ENCODE measurements at places on chromosomes 4 and X. TPM values are rescaled to one million over a fixed set of nuclear protein-coding genes. Genes with fewer than 3 reads are reported as not detected.

The POLA1 gene
- total RNA-seq: 28.6 TPM

DNA sequence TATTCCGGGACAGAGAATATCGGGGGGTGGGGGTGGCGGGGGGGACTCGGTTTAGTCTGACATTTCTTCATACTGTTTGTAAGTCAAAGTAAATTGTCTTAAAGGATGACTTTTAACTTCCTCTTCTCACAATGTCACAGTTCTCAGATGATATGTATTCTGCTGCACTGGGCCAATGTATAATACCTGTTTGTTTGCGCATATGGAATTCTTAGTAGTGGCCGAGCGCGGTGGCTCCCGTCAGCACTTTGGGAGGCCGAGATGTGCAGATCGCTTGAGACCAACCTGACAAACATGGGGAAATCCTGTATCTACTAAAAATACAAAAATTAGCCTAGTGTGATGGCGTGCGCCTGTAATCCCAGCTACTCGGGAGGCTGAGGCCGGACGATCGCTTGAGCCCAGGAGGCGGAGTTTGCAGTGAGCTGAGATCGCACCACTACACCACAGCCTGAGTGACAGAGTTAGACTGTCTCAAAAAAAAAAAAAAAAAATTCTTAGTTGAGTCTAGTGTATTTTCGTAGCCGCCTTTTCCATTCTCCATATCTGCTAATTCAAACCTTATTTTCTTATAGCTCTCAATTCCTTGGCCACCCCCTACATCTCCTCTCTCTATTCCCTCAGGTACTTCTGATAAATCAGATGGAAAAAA is 851 bp downstream of the POLR2B start:
- peak; percentile 39 for DNase-seq

The LRAT gene
- 0.10 TPM for total RNA-seq

DNA sequence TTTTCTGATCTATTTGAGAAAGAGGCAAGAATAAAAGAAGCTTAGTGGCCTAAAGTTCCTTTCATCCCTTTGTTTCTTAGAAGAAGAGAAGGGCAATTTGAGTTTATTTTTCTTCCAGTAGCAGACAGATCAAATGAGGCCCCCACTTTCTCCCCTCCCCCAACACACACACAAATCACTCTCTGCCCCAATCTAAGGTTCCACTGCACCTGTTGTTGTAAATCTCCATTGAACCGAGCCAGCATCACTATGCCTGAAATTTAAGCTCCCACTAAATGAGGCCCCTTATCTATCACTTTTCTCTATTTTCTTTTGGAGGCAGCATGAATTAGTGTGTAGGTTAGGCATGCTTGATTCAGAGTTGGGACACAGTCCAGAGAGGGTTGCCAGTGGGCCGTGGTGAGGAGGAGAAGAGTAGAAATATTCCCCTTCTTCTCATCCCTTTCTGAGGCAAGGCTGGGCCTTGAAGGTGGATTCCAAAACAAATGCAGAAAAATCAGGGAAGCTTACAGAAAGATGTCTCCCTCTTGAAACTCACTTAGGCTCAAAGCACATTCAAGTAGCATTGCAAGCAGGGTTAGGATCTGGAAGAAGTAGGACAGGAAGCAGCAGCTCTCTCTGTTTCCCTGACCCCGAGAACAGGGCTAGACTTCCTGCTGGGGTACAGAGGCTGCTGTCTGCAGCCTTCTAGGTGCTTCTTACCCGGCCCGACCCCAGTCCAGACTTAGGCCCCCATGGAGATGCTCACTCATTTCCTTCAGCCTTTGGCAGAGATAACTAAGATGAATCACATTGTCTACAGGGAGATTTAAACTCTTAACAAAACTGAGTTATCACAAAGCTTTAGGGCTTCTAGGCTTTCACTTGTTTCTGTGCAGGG is 70.7 kb downstream of the RASL11B start:
- DNase-seq: no peak

The SLC16A2 gene
- total RNA-seq: 22.2 TPM

GRCh38 chr4:180589575-180589974 is 1653.6 kb upstream of the TENM3 start:
- no peak for DNase-seq

DNA sequence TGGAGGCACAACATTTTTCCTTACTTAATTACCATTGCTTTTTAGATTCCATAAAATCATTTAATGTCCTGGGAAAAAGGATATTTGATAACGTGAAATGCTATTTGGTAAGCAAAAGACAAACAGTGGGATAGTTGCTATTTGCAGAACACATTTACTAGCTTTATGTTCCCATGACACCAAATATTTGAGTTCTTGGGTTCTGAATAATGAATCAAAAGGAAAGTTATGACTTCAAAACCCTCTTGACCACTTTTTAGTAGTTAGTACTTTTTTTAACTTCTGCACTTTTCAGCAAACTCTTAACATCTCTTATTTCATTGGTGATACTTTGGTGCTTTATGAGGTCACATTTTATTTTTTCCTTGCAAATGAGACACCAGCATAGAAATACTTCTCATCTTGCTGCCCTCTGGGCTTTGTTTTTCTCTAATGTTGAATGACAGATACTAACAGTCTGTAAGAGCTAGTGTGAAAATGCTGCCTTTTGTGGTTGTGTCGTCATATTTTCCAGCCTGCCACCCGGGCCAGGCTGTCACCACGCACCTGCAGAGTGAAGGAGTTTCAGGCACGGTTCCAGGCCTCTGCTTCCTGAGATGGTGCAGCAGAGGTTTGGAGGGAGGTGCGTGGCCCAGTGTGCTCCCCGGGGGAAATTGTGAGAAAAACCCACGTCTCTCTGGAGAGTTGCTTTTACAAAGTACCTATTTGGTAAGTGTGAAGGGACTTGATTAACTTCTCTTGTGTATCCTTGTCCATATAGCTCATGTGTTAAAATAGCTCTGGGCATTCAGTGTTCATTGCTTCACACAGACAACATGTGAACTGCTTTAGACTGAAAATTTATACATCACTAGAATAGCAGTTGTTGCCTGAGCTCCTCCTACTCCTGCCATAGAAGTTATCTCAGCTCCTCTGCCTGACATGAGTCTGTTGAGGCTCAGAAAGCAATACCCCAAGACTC is 34.7 kb downstream of the MSL3 start:
- no peak for DNase-seq

DNA sequence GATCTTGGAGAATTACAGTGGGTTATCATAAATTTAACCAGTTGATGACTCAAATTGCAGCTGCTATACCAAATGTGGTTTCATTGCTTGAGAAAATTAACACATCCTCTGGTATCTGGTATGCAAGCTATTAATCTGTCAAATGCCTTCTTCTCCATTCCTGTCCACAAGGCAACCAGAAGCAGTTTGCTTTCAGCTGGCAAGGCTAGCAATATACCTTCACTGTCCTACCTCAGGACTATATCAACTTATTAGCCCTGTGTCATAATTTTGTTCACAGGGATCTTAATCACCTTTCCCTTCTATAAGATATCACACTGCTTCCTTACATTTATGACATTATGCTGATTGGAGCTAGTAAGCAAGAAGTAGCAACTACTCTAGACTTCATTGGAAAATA is 110.0 kb upstream of the GPC3 start:
- DNase-seq: no peak

DNA sequence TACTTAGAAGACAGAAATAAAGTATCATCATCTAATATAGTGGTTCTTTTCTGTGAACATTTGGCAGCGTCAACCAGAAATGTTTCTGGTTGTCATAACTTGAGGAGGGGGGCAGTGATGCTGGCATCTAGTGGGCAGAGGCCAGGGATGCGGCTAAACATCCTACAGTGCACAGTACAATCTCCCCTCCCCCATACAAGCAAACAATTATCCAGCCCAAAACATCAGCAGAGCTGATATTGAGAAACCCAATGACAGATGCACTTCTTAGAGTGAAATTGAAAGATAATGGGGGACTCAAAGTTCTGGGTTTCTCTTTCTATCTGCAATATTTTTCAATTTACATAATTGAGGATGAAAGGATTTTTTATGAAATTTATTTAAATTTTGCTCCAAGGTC is 1.9 kb upstream of the EIF1AX start:
- no peak for DNase-seq

The RAB40AL gene
- total RNA-seq: not detected

The CC2D2A gene
- total RNA-seq: 17.7 TPM

GRCh38 chr4:39621582-39621981 is 17.1 kb downstream of the SMIM14 start:
- peak; percentile 89 for DNase-seq

DNA sequence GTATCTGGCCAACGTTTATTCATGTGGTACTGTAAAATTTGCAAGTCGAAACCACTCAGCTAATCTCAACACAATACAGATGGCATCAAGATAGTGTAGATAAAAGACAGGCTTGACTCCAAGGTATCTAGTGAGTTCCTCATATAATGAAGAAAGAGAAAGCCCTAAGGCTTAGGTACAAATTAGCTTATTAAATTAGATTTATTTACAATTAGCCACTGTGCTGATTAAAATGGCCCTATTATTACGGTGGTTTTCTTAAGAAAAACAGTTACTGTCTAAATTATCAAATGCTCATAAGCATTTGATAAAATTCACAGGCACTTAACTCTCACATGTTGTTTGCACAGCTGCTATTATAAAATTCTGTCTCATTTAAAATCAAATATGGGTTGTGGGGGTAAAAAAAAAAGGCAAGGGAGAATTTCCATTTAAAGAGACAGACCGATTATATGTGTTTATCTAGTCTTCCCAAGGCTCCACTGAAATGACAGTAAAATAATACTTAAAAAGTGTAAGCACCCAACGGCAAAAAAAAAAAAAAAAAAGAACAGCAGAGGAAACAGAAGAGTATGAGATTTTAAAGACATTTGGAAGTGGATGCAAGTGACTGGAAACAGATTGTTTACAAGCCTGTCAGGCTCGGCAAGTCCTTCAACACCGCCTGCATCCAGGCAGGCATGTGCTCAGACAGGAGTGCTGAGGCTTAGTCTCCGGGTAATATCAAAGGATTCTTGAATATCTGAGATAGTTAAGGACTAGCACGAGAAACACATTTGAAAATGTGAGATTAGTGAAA is 55.1 kb downstream of the FAM13A start:
- DNase-seq: peak; percentile 3

DNA sequence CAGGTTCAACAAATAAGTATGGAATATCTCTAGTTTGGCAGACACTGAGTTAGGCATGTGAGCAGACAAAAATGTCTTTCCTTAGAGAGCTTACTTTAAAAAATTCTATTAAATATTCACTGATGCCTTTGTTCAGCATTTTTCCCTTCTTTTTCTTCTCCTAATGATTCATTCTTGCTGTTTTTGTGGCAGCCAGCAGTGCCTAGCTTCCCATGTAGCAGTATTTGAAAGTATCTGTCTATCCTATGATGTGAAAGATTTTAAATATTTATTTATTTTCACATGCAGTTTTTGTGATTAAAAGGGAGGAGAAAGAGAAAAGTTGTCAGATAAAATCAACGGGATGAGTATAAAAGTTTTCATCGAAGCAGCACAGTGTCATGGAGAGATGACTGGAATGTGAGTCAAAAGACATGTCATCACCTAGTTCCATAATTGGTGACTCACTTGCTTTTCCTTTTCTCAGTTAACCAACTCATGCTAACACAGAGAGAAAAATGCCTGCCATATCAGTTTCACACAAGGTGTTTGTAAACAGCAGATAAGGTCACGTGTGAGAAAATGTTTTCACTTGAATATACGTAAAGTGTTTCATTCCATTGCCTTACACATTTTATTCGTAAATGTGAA is 69.8 kb downstream of the BMPR1B start:
- DNase-seq: peak; percentile 43

The HEPH gene
- total RNA-seq: not detected

- no peak for DNase-seq
These were observed 230.2 kb downstream of the EVC2 start for GRCh38 chr4:5478169-5478568.

DNA sequence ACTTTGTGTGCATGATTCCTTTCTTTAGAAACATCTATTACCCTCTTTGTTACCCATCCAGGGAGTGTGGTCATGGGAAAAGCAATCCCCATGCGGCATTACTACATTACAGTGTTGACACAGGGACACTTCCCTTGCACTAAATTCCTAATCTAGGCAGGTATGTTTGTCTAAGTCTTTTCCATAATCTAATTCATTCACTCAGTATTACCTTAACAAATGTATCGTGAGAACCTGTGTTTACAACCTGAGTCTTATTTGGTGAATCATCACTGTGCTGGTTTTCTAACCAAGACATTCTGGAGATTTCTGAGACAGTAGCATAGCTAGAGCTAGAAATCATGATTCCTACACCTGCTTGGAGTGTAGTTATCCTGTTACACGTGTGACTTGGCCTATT is 326.8 kb downstream of the BMPR1B start:
- DNase-seq: no peak

The PDLIM3 gene
- total RNA-seq: 13.6 TPM

- DNase-seq: peak; percentile 64
These were observed 216.1 kb upstream of the PSAPL1 start for GRCh38 chr4:7650606-7651385.

DNA sequence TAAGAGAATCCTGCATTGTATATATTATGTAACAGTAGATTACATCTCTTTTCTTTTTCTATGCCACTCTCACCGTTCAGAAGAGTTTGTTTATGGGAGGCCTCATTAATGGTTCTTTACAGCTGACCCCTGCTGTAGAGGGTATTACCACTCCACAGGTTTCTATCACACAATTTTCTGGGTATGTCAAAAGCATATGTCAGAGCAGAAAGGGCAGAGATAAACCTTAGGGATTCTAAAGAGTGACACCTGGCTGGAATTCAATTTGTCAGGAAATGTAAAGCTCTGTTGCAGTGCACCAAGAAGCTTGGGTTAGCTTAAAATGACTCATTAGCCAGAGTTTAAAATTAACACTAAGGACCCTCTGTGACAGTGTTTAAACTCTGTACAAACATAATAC is 658.7 kb downstream of the PCDH18 start:
- no peak for DNase-seq

The SLITRK4 gene
- not detected for total RNA-seq

- no peak for DNase-seq
These were observed 1157.6 kb upstream of the TENM3 start for GRCh38 chr4:181085557-181085956.

GRCh38 chr4:137647375-137647774 is 115.1 kb upstream of the PCDH18 start:
- DNase-seq: no peak

- peak; percentile 13 for DNase-seq
These were observed 45.1 kb downstream of the JADE3 start for GRCh38 chrX:46957297-46957696.

The BTC gene
- 0.20 TPM for total RNA-seq

GRCh38 chrX:53716328-53717088 is 30.0 kb upstream of the HUWE1 start:
- peak; percentile 89 for DNase-seq

- no peak for DNase-seq
These were observed 758.2 kb upstream of the INTU start for GRCh38 chr4:126874533-126874932.

- DNase-seq: no peak
These were observed 97.6 kb upstream of the NKX1-1 start for GRCh38 chr4:1503583-1504471.

Measured in RPMI7951 (cell line).